Thoracic aorta endothelial cell (primary cell): ENCODE measurements at places on chromosomes 13 and 19. TPM values are rescaled to one million over a fixed set of nuclear protein-coding genes. Genes with fewer than 3 reads are reported as not detected.

SLC25A41 gene
- 0.27 TPM in 1 of 2 replicates, not detected in the other for total RNA-seq

PNMA8B gene
- total RNA-seq, result 0.13 and 0.14 TPM in 2 replicates

CRB3 gene
- not detected in 2 replicates for total RNA-seq

CC2D1A gene
- total RNA-seq, result 15.7 and 18.5 TPM in 2 replicates

C1QTNF9B gene
- not detected in 2 replicates for total RNA-seq

IGFL2 gene
- total RNA-seq, result not detected in 2 replicates

FFAR1 gene
- not detected in 2 replicates for total RNA-seq

TTC9B gene
- total RNA-seq, result not detected in 2 replicates

UNC13A gene
- under 0.01 TPM in 2 replicates for total RNA-seq

ANGPTL8 gene
- not detected in 2 replicates for total RNA-seq

TEX26 gene
- not detected in 2 replicates for total RNA-seq

TRPC4 gene
- total RNA-seq, result 0.53 TPM in 1 of 2 replicates, not detected in the other

ZNF208 gene
- total RNA-seq, result 0.13 and 0.14 TPM in 2 replicates

ENOX1 gene
- 2.8 and 11.0 TPM in 2 replicates for total RNA-seq

APC2 gene
- total RNA-seq, result 0.07 and 0.13 TPM in 2 replicates

CHST8 gene
- 0.07 TPM in 1 of 2 replicates, not detected in the other for total RNA-seq

GNG7 gene
- 0.22 and 0.27 TPM in 2 replicates for total RNA-seq

ICAM5 gene
- total RNA-seq, result 0.29 TPM in 1 of 2 replicates, not detected in the other

GJB6 gene
- total RNA-seq, result not detected in 2 replicates

TEAD2 gene
- 59.0 and 74.2 TPM in 2 replicates for total RNA-seq

MBD3L3 gene
- not detected in 2 replicates for total RNA-seq

BST2 gene
- total RNA-seq, result 35.6 and 46.1 TPM in 2 replicates

SYT3 gene
- total RNA-seq, result 0.13 TPM in 1 of 2 replicates, not detected in the other

RFX1 gene
- total RNA-seq, result 3.2 and 6.5 TPM in 2 replicates

PRTN3 gene
- total RNA-seq, result not detected in 2 replicates
